ENCODE measurements at places on chromosomes 2 and 18.

- DNase-seq = peak; percentile 11
Measured at GRCh38 chr2:179440642-179441251, 176.1 kb upstream of the SESTD1 start.

- DNase-seq = no peak
Measured at GRCh38 chr2:168471163-168471475, 15.0 kb downstream of the CERS6 start.

- peak; percentile 55 for DNase-seq
Measured at GRCh38 chr2:237591141-237591881, 777 bp upstream of the RAB17 start.

GRCh38 chr2:149513461-149513860 lies 74.1 kb downstream of the MMADHC start:
- no peak for DNase-seq

- no peak for DNase-seq
Measured at GRCh38 chr2:43314299-43314927, 88.0 kb upstream of the ZFP36L2 start.

DNA sequence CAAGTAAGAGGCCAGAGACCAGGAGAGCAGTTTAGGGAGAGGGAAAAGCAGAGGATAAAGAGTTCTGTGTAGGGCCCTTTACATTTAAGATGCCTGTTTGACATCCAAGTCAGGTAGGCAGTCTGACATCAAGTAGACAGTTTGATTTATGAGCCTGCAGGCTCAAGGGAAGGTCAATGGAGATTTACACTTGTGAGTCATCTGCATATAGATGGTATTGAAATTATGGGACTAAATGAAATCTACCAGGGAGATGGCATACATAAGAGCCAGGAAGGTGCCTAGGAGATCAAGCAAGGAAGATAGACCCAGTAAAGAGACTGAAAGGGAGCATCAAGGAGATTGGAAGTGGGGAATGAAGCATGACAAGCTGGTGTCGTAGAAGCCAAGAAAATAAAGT lies 212.4 kb upstream of the PKDCC start:
- DNase-seq = no peak

GRCh38 chr18:57961876-57962505 lies 82.0 kb upstream of the NEDD4L start:
- no peak for DNase-seq

GRCh38 chr2:96832754-96833507 lies 10.9 kb downstream of the ANKRD23 start:
- DNase-seq = no peak

- DNase-seq = no peak
Measured at GRCh38 chr2:167140767-167141166, 252.5 kb downstream of the XIRP2 start.

DNA sequence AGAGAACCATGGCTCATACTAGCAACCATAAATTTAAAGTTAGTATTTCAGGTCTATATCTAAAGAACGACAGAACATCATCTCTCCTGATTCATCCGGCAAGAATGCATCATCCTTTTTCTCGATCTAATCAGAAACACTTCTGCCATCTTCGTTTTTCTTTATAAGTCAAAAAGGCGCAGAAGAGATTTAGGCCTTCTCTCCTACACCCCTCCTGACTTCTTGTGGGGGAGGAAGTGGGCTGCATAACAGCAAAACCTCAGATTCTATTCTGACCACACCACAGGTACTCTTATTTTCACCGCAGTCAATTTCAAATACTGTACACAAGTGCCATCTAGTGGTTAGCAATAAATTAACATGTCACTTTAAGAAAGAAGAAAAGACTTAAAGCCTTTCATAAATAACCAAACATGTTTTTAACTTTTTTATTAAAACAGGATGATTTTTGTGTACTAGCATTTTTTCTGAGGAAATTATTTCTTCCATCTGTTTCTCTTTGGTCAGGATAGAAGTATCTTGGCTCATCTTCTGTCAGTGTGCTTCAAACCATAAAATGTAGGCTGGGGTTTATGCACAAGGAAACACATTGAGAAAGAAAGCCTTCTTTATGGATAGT lies 48.4 kb upstream of the PIK3C3 start:
- DNase-seq = no peak

DNA sequence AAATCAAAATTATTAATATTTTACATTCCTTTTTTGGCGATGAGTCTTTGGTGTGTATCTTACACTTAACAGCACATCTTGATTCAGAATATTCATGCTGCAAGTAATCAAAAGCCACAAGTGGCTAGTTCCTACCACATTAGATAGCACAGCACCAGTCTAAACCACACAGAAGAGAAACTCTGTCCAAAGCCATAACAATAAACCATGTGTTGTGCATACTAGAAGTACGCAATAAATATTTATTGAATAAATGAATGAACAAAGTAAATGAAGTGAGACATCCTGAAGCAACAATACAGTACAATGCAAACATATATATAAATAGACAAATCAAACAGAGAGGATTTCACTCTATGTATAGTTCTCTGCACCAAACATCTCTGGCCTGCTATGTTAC lies 287.3 kb downstream of the EXOC6B start:
- DNase-seq = no peak

DNA sequence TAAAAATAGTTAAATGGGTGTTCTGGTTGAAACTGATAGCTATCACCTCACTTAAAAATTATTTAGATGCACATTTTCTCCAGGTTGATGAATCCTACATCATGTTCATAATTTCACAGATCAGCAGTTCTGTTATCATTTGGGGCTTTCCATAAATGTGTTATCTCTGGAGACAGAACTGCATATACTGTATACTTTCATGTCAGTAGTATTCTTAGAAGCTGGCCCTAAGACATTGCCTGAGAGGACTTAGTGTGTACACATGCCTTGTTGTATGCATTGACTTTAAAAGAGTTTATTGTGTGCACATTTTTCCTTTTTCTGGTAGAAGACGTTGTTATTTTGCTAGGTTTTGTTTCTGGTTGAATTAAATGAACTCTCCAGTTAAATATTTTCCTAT lies 41.0 kb downstream of the PIK3C3 start:
- no peak for DNase-seq

DNA sequence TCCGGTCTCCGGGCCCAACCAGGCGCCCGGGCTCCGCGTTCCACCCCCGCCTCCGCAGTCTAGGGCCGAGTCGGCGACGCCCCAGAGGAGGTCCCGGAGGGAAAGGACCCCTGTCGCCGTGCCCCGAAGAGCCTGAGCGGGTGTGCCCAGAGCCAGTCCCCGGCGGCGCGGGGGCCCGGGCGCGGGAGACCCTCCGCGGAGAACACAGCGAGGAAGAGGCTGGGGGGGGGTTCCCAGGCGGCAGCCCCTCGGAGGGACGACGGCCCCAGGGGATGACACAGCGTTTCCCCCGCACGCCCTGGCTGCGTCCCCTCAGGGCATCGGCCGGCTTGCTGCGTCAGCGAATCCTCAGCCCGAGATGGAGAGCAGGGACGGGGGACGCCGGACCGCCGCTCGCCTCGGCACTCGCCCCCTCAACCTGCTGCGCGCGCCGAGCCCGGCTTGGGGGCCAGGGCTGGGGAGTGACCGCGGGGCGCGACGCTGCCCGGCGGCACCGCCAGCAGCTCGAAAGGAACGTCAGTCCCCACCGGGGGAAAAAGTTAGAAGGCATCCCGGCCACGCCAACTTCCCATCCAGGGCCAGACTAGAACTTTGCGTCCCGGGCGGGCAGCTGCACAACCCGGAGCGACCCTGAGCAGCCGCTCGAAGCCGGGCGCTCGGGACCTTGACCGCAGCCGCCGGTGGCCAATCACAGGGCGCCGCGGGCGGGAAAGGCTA lies 711 bp downstream of the SFXN5 start:
- DNase-seq = no peak

DNA sequence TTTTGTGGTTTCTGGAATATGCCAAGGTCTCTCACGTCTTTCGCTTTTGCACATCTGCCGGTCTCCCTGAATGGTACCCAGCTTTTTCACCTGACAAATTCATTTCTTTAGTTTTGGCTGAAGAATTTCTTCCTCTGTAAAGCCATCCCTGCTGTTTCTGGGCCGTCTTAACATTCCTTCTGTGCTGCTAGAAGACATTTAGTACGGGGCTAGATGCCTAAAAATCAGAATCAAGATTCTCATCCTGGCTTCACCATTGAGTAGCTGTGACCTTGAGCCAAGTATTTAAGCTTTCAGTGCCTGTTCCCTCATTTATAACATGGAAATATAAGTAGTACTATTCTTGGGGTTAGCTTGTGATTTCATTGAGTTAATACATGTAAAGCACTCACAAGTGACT lies 6.4 kb upstream of the BCL2 start:
- no peak for DNase-seq

- DNase-seq = no peak
Measured at GRCh38 chr2:183543731-183544130, 419.5 kb downstream of the NUP35 start.

DNA sequence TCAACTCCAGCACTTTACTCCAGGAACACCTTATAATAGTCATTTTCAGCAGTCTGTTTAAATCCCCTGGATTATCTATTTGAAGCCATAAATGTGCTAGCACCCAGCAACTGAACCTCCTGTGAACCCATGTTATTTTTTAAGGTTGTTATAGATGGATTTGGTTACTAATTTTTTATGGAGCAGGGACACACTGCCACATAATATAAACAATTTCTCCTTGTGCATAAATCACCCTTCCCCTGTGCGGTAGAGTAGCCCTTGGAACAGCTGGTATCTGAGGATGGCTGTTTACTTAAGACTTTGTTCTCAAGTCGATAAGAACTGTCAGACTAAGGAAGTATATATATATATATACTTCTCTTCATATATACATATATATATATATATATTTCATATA lies 367.4 kb downstream of the EPHA4 start:
- DNase-seq = no peak
